ENCODE measurements at places on chromosomes 5 and 9.

GRCh38 chr5:120382833-120383232 is 81.3 kb upstream of the PRR16 start:
- no peaks in the 10 kb centered on the region for H3K4me1 ChIP-seq
- H3K4me3 ChIP-seq = no peak overlapping the region
- H3K27me3 ChIP-seq = no peaks in the 10 kb centered on the region
- no peaks in the 10 kb centered on the region for H3K36me3 ChIP-seq
- H3K27ac ChIP-seq = no peak overlapping the region

DNA sequence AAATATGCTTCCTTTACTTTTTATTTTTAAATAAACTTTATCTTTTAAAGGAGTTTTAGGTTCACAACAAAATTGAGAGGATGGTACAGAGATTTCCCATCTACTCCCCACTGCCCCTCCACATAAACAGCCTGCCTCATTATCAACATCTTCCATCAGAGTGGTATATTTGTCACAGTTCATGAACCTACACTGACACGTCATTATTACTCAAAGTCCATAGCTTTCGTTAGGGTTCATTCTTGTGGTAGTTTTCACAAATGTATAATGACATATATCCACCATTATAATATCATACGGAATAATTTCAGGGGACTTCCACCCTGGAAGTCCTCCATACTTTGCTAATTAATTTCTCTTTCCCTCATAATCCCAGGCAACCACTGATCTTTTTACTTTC is 204.9 kb downstream of the SMARCA2 start:
- H3K27ac ChIP-seq = no peak overlapping the region
- H3K27me3 ChIP-seq = peaks cover 2% of the 10 kb centered on the region
- H3K36me3 ChIP-seq = no peaks in the 10 kb centered on the region
- no peaks in the 10 kb centered on the region for H3K4me1 ChIP-seq
- DNase-seq = no peak

GRCh38 chr9:112112941-112113681 is 62.0 kb downstream of the SUSD1 start:
- H3K36me3 ChIP-seq = no peaks in the 10 kb centered on the region
- H3K4me3 ChIP-seq = no peak overlapping the region
- H3K27me3 ChIP-seq = no peaks in the 10 kb centered on the region
- H3K27ac ChIP-seq = no peak overlapping the region

DNA sequence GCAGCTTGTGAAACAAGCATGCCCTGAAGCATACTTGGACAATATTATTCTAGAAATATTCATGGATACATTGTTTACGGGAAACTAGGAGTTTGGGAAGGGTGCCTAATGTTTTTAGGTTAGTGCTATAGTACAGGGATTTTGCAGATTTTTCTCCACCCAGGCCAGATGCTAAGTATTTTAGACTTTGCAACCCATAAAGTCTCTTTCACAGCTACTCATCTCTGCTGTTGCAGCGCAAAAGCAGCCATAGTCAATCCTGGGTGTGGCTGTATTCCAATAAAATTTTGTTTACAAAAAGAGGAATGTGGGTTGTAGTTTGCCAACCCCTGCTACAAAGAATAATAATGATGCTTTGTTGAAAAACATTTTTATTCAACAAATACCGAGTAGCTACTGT is 106.2 kb downstream of the CEMIP2 start:
- no peak overlapping the region for H3K27ac ChIP-seq
- H3K36me3 ChIP-seq = no peaks in the 10 kb centered on the region
- no peak overlapping the region for H3K4me3 ChIP-seq
- H3K4me1 ChIP-seq = peaks cover 8% of the 10 kb centered on the region
- no peak for DNase-seq

DNA sequence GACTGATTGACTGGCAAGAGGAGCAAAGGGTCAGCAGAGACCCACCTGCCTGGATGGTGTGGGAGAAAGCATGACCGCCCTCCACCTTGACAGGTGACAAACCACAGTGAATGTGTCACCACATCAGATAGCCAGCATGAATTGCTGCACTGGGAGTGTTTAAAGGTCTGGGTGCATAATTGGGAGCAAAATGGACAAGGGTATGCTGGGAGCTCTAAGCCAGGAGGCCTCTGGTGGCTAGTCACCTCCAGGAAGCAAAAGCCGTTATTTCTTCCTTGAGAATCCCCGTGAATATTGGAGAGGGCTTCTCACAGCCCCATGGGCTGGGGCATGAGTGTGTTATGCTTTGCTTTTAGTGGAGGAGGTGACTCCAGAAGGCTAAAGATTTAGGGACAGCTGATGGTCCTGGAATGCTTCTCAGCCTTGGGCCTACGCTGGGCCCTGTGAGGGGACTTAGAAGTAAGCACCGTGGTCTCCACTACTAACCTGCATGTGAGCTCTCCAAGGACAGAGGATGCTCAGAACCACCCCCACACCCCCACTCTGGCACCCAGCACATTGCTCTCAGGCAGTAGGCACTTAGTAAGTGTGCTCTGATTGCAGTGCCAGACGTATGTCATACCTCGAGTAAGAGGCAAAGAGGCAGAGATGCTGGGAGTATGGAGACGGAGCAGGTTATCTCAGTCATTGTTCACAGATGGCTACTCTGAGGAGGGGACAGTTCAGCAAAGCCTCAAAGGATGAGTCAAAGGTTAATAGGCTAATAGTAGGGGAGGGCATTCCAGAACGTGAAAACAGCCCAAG is 9.1 kb upstream of the IRF1 start:
- H3K36me3 ChIP-seq = no peaks in the 10 kb centered on the region
- H3K4me1 ChIP-seq = no peaks in the 10 kb centered on the region
- H3K4me3 ChIP-seq = no peak overlapping the region
- no peak for DNase-seq
- no peak overlapping the region for H3K27ac ChIP-seq
- peaks cover 9% of the 10 kb centered on the region for H3K27me3 ChIP-seq

DNA sequence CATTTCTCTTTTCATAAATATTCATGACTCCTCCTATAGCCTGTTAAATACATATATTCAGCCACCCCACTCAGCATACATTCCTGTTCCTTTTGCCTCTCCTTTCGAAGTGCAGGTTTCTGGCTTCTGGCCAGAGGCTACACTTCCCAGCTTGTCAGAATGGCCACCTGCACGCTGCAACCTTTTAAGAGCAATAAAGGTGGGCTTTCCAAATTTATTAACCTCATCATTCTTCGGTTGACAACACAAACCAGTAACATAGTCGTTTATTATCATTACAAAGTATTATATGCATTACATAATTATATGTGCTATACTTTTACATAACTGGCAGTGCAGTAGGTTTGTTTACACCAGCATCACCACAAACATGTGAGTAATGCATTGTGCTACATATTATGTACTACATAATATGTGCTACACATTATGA is 16.5 kb upstream of the TMEM171 start:
- peaks cover 4% of the 10 kb centered on the region for H3K36me3 ChIP-seq
- H3K4me3 ChIP-seq = no peak overlapping the region
- H3K4me1 ChIP-seq = no peaks in the 10 kb centered on the region
- no peak for DNase-seq
- H3K27ac ChIP-seq = no peak overlapping the region
- H3K27me3 ChIP-seq = peaks cover 3% of the 10 kb centered on the region
